ENCODE measurements at places on chromosomes 3 and 15.

- no peak for DNase-seq
These were observed 53.9 kb upstream of the MELTF start for GRCh38 chr3:197083486-197083885.

DNA sequence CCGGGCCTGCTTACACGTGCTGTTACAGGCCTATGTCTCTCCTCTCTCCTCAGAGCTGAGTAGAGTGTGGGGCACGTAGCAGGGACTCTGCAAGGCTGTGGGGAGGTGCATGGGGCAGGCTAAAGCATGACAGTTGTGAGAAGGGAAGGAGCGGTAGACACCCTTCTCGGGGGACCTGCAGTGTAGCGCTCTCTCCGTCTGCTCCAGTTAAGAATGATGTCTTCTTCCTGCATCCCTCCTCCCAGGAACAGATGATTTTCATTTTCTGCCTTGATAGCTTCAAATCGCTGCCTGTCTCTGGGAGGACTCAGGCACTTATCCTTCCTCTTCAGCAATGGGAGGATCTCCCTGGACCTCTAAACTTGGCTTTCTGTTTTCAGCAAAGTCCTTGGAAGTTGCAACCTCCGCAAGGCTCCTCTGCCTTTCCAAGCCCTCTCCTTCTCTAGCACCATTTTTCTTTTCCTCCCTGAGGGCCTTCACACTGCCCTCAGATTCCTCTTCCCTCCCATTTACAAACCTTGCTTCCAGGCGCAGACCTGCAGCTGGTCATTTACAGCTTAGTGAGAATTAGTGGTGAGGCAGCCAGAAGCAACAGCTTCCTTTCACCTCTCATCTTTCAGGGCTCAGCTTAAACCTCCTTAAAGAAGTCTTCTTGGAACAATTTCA lies 23.4 kb upstream of the TLE3 start:
- no peak for DNase-seq

DNA sequence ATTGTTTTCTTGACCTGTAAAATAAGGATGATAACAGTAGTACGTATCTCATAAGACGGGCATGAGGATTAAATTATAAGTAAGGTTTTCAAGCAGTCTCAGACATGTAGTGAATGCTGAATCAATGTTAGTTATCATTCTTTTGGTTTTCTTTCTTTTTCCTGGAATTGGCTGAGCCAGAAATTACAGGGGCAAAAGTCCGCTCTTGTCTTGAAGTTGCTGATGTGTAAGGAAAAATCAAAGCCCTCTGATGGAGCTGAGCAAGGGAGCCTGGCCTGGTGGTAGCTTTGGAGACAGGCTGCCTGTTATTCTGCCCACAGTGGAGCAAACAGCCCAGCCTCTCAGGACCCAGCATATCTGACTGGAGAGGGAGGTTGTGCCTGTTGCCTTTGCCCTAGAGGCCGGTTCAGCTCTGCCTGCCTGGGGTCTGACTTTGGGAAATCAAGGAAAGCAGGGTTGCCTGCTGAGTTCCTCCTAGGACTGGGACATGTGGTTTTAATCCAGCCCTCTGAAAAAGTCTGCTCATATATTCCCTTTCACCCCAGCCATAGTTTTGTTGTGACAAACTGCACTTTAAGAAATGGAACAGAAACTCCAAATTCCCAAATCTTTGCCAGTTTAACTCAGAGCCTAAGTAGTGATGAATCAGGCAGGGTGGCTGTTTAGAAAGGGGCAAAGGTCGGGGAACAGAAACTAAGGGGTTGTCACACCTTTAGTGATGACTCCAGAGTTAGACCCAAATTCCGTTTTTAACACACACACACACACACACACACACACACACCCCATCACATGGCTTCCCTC lies 40.1 kb downstream of the GASK1A start:
- DNase-seq, result no peak

DNA sequence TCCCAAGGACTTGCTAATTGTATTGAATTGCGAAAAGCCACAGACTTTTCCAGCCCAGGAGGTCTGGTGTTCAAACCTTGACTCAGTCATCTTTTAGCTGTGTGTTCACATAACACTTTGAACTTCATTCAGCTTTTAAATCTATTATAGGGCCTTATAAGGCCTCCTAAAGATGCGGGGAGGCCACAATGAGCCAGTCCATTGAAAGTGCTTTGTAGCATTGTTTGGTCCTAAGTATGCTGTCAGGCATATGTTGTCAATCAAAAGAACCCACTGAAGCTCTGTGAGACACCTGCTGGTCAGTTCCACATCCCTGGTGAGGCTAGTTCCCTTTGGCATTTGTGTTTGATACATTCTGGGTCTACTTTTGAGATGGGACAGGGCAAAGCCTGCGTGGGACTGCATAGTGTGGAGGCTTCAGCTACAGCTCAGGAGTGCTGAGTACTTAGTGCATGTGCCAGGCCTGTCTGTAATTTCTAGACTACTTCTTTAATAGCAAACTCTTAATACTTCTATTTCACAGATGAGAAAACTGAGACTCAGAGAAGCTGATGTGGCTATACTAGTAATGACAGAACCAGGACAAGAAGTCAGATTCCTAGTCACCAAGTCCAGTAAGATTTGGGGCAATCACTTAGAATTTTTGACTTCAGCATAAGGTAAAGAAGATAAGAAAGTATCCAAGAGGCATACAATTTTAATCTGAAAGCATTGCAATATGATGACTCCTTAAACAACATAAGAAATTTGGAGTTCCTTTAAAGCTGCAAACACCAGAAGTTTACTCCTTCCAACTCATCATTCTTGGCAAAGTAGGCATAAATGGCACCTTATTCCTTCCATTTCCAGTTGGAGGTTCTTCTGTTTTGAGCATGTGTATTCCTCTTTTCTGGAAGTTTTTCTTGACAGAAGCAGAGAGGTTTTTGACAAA lies 213.0 kb downstream of the PDCD6IP start:
- no peak for DNase-seq

- DNase-seq, result no peak
These were observed at the start of gene GABRB3 for GRCh38 chr15:26772154-26773066. TSS of gene GABRB3 (minus strand) at chr15:26773066.

- DNase-seq, result no peak
These were observed 102.4 kb upstream of the TUSC7 start for GRCh38 chr3:116607205-116607604.

Data from stimulated activated CD8-positive, alpha-beta memory T cell treated with anti-CD3 and anti-CD28 coated beads, Interleukin-7, amount 100 ng/mL, for 4 hours (primary cell).